ENCODE measurements at places on chromosomes 6 and 20.

DNA sequence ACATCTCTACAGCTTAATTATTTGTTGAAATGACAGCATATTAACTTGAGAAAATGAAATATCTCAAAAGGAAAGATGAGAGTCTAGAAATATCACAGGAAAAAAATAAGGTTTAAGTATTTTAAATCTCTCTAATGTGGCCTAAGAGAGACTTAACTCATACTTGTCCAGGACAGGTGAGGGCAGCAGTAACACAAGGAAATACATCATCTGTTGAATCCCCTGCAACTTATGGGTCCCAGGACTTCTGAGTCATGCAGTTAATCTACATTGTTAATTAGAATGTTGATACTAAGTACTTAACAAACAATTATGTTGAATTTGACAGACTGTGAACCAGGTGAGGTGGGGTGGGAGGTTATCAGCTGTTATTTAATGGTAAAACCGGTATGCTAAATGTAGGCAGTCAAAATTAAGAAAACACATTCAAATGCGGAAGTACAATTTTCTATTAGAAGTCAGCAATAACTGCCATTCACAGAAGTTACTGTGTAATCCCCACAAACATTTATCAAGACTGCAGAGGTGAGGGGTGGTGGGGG lies 87.9 kb downstream of the CEP57L1 start:
- no peak for DNase-seq

- DNase-seq: no peak
Observed at GRCh38 chr6:134347885-134348805, 30.2 kb upstream of the SGK1 start.

- no peak for DNase-seq
Observed at GRCh38 chr6:7391151-7391550, 1.5 kb downstream of the RIOK1 start.

DNA sequence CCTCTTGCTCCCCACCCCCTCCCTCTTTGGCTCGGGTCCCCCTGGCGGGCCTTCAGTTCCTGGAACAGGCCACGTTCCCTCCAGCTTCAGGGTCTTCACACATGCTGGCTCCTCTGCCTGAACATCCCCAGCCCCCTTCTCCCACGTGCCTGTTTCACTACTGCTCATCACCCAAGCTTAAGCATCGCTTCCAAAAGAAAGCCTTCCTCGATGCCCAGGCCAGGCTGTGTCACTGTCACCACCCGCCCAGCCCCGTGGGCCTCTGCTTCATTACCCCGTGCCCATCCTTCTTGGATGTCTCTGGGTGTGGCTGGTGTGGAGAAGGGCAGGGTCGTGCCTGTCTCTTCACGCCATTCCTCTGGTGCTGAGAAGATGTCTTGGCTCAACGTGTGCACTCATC lies 2.8 kb downstream of the DLGAP4 start:
- DNase-seq: no peak

- no peak for DNase-seq
Observed at GRCh38 chr20:59386809-59387208, 86.4 kb downstream of the EDN3 start.

- DNase-seq: no peak
Observed at GRCh38 chr6:37175332-37176267, 5.6 kb downstream of the PIM1 start.

DNA sequence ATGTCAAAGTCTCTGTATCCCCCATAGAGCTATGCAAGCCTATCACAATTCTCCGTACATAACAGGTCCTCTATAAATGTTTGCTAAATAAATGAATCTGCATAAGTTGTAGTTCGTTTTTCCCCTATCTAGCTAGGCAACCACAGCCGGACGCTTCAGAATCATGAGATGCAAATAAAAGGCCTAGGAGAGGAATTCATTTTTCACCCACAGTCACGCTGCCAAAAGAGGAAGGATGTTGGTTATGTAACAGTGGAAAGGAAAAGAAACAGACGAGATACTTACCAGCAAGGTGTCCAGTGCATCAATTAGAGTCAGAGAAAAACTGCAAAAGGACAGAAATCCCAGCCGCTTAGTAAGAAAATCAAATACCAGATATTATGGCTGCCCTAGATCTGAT lies 2.4 kb downstream of the EDEM2 start:
- DNase-seq: no peak
